ENCODE measurements at places on chromosomes 7 and 10. TPM values are rescaled to one million over a fixed set of nuclear protein-coding genes. Genes with fewer than 3 reads are reported as not detected.

COA1 gene
- polyA plus RNA-seq: 38.5 TPM

C7orf57 gene
- 0.09 TPM for polyA plus RNA-seq

NCOA4 gene
- polyA plus RNA-seq: 118 TPM

MSS51 gene
- polyA plus RNA-seq: 25.2 TPM

CAMK1D gene
- polyA plus RNA-seq: 7.1 TPM

C10orf105 gene
- polyA plus RNA-seq: 0.18 TPM

GTF2IRD2 gene
- 13.6 TPM for polyA plus RNA-seq

FRMD4A gene
- 41.3 TPM for polyA plus RNA-seq

CPEB3 gene
- 3.3 TPM for polyA plus RNA-seq

FXYD4 gene
- 0.50 TPM for polyA plus RNA-seq

LLCFC1 gene
- polyA plus RNA-seq: not detected

SPDYE16 gene
- 1.7 TPM for polyA plus RNA-seq

TMEM176B gene
- polyA plus RNA-seq: 13.9 TPM

HOXA13 gene
- polyA plus RNA-seq: 1.3 TPM
